ENCODE measurements at places on chromosomes 12 and 14. TPM values are rescaled to one million over a fixed set of nuclear protein-coding genes. Genes with fewer than 3 reads are reported as not detected.

Gene FOXN4
- total RNA-seq = not detected

Gene ZC2HC1C
- total RNA-seq = 4.6 TPM

Gene FAM186B
- 0.11 TPM for total RNA-seq

Gene TSPAN19
- not detected for total RNA-seq

Gene RERG
- 5.3 TPM for total RNA-seq

Gene VWF
- 20.9 TPM for total RNA-seq

Gene DHH
- 0.52 TPM for total RNA-seq

DNA sequence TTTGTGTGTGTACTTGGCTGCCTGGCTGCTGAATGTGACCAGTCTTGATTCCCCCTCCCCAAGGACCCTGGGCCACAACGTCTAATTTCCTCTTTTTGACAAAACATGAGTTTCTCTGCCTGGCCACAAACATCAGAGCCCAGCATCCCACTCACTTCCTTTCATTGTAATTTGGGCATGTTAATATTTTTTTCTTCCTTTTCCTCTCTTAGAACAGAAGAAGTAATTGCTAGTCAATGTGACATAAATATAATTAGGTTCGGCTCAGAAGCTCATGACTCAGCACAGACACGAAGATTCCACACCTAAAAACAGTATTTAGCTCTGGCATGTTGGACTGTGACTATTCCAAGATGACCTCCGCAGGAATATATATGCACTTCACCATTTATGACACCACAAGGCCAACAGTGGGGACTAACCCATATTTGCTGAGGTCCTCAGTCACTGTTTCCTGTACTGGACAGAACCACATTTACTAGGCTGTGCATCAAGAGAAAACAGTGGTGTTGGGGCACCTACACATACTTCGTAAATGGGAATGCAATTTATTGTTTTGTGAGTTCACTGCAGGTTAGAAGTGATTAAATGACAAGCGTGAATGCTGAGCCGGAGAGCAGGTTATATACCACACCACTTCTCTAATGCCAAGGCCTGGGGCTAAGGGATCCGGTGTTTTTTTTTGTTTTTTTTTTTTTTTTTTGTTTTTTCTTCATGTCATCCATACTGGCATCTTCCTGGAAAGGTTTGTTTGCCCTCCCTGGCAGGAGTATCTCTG, 4.2 kb downstream of the GSG1 start:
- DNase-seq = no peak

GRCh38 chr14:45251912-45252311, 1.1 kb downstream of the MIS18BP1 start:
- peak; percentile 24 for DNase-seq

- DNase-seq = no peak
These were observed 18.6 kb upstream of the EIF5 start for GRCh38 chr14:103315351-103315911.

- no peak for DNase-seq
These were observed 32.6 kb upstream of the PNMA1 start for GRCh38 chr14:73746520-73747378.

DNA sequence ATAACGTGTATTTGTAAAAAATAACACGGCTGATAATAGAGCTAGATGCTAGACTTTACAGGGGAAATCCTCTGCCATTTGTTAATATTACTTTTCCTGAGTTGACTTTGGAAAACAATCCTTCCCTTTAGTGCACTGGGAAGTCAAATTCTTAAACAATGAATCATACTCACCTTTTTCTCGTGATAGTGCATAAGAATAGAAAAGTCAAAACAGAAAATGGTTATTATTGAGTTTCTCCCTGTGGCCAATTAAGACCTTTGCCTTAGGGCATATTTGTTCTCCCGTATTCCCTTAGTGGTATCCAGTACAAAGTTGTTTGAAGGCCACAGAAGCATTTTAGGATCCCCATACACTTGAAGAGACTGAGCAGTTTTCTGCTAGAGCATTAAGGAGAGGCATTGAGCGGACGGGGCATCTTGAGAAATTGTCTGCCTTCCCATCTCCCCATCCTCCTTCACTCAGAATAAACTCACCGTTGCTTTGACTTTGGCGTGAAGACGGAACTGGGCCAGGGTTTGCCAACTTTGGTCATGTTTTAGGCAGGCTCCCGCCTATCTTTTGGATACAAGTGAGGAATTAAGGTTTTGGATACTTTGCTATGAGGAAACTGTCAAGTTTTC, 171.3 kb downstream of the TMTC2 start:
- DNase-seq = no peak

DNA sequence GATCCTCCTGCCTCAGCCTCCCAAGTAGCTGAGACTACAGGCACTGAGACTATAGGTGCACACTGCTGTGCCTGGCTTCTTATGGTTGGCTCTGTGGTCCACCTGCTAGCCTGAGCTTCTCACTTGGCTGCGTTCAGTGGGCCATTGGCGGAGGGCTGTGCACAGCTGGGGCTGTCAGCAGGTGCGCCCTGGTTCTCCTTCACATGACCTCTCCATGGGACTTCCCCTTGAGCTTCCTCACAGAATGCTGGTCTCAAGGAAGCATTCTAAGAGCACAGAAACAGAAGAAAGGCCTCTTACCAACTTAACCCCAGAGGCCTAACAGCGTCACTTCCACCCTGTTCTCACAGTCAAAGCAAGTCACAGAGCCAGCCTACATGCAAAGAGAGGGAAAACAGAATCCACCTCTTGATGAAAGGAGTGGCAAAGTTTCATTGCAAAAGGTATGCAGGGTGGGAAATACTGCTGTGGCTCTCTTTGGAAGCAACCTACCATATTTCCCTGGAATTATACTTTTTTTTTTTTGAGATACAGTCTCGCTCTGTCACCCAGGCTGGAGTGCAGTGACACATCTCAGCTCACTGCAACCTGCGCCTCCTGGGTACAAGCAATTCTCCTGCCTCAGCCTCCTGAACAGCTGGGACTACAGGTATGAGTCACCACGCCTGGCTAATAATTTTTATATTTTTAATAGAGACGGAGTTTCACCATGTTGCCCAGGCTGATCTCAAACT, 9.3 kb downstream of the RILPL2 start:
- DNase-seq = no peak

GRCh38 chr12:26853303-26854030, 20.5 kb upstream of the ITPR2 start:
- peak; percentile 66 for DNase-seq

- DNase-seq = no peak
These were observed 3.6 kb downstream of the CLEC2A start for GRCh38 chr12:9928607-9929006.

DNA sequence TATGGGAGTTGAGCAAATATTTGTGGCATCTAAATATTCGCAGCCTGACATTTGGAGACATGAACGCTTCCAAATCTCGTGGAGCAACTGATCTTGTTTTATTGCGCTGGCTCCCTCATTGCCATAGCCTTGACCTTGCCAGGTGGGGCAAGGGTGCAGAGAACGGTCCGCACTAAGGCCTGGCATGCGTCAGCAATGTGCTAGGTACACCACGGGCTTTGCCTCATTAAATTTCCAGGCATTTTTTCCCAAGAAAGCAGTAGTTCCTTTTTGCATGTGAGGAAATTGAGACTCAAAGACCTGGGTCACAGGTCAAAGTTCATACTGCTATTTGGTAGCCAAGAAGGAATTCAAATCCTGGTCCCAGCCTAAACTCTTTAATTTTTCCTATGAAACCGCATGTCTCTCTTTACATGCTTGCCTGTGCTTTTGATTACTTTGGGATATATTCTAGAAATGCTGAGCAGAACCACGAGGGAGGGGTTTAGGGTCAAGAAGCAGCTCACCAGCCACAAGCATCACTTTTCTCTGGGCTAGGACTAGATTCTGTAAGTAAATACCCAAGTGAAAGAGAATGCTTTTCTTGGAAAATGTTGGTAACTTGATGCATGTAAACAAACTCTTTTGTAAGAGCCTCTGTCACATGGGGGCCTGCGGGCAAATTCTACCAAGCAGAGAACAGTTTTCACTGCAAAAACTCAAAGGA, 891.6 kb downstream of the VRK1 start:
- no peak for DNase-seq

DNA sequence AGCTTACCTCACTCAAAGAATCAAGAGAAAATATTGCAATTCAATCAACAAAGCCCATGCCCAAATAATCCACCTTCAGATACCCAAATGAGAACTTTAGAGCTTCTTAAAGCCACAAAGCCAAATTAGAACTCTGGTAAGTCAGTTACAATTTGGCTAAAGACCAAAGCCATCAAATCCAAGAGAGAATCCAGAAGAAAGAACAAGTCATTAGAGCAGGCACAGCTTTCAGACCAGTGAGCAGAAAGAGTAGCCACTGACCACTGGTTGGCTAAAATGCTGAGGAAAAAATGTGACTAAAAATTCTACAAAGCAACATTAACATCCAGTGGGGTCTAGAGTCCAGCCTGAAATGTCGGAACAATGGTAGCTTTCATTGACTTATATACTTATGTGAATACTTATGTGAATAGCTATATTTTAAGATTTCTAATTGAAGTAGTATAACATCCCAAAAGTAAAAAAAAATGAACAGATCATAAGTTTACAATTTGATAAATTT, 735.2 kb upstream of the TBX3 start:
- no peak for DNase-seq

DNA sequence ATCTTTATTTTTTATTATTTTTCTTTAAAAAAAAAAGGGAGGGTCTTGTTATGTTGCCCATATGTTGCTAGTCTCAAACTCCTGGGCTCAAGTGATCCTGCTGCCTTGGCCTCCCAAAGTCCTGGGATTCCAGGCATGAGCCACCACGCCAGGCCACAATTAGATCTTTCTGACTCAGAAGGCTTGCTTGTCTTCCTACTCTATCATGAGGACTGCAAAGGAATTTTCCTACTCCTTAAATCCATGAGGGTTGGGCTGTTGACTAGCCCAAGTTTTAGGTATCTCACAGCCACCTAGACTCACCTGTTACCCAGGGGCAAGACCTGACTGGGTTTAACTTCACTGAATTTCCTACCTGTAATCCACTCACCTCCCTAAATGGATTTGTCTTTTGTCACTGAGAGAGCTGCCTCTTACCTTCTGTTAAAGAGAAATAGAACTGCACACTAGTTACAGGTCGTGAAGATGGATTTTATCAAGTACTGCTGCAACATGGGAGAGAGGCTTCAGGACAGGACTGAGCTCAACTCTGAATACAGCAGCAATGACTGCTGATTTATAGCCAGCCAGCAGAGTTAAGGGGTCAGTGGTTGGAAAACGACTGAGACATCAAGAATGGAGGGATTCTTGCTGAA, 72.3 kb downstream of the B4GALNT3 start:
- no peak for DNase-seq

- no peak for DNase-seq
These were observed 105.5 kb downstream of the GXYLT1 start for GRCh38 chr12:42039176-42039575.

DNA sequence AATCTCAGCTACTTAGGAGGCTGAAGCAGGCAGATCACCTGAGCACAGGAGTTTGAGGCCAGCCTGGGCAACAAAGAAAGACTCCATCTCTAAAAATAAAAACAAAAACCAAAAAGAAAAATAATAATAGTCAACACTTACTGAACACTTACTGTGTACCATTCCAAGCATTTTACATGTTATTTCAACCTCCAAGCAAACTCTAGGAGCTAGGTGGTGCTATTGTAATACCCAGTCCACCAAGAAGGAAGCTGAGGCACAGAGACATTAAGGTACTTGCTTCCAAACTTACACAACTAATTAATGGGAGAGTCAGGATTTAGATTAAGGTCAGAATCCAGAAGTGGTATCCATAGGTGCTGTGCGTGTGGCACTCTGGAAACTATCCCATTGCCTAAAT, 13.7 kb upstream of the OR6J1 start:
- no peak for DNase-seq

DNA sequence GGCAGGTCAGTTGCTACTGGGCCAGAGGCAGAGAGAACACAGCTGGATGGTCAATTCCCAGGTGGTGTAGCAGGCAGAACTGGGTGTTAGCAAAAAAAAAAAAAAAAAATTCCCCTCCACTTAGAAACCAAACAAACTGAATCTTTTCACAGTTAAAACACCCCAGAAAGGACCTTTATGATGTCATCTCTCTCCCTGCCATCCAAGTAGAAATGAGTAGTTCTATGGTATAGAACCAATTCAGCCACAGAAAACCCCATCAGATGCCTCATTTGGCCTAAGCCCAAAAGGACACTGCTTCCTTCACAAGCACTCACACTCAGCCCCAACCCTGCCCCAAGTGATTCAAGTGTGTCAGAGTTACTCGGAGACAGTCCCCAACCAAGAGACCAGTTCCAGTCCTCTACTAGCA, 230.8 kb downstream of the DPF3 start:
- no peak for DNase-seq

- no peak for DNase-seq
These were observed 356.0 kb downstream of the BCL11B start for GRCh38 chr14:98916036-98916435.

- DNase-seq = no peak
These were observed 36.9 kb upstream of the TTC7B start for GRCh38 chr14:90853116-90853515.
